Jurkat, Clone E6-1 (cell line): ENCODE measurements at places on chromosomes 13 and 19.

DNA sequence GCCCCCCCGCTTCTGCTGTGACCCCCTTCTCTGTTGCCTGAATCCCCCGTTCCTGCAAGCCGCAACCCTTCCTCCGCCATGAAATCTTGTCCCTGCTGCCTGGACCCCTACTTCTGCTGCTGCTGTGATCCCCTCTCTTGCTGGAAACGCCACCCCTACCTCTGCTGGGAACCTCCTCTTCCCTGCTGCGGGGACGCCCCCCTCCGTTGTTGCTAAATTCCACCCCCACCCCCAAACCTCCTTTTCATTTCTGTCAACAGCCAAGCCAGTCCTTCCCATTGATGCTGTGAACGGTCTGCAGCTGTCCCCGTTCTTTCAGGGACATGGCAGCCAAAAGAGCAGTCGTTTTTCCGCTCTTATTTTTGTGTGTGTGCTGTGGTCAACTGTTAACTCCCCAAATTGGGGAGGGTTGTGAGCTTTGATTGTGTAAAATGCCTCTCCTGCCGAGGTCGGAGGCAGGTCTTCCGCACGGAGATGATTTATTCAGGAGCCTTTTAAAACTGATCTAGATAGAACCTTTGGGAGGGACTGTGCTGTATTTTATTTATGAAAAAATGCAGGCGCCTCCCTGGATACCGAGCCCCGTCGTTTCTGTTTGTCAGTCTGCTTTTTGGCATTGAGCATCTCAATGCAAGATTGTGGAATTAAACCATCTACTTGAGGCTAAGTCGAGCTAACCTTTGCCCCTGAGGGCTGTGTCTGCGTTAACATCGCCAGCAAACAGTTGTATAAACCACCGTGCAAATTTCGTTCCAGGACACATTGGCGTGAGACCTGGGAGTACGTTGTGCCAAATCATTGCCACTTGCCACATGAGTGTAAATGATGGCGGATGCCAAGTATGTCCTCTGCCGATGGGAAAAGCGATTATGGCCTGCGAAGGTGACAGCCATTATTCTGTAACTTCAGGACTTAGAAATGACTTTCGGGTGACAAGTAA lies 27.9 kb upstream of the NDUFS7 start:
- no peak for DNase-seq

- no peak for DNase-seq
Measured at GRCh38 chr19:5137114-5137513, 168.2 kb downstream of the KDM4B start.

GRCh38 chr19:35115177-35115951 lies at the start of gene FXYD3:
Gene FXYD3 (plus strand): TSS chr19:35115823. CDS start chr19:35119377, 3,554 bp downstream.
- no peak for DNase-seq

- DNase-seq, result no peak
Measured at GRCh38 chr13:79810018-79810417, 329.1 kb downstream of the NDFIP2 start.

GRCh38 chr13:107351305-107351704 lies 783.4 kb upstream of the ARGLU1 start:
- DNase-seq, result no peak

GRCh38 chr19:6056282-6056741 lies 54.0 kb downstream of the RFX2 start:
- DNase-seq, result no peak

GRCh38 chr19:703651-704446 lies 4.9 kb upstream of the PALM start:
- DNase-seq, result peak; percentile 53

DNA sequence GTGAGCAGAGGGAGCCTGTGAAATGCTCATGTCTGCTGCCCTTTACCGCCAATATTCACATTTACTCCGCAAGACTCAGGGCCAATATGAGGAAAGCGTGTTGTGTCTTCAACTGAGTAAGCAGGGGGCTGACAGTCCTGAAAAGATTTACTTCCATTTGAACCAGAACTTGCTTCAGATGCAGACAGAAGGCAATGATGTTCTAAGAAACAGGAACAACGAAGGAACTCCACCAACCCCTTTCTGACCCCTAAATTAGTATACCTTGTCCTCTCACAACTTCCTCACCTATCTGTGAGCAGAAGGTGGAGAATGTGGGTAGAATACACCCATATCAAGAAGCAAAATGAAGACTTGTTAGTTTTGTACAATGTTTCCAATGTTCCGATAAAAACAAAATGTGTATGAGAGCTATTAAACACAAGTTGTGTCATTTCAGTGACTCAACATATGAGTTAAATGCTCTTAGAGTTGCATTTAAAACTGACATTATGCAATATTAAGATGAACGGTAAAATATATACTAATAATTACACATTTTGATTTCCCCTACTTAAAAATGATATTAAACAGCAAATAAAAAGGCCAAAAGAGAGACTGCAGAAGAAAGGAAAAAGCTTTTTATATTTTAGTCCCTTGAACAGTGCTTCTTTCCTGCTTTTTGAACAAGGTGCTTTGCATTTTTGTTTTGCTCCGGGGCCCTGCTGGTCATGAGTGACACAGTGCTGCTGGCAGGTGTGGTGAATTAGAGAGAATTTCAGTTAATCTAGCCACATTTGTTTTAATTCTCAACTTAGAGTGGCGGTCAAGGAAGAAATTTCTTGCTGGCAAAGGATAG lies 16.0 kb downstream of the TMEM272 start:
- no peak for DNase-seq

DNA sequence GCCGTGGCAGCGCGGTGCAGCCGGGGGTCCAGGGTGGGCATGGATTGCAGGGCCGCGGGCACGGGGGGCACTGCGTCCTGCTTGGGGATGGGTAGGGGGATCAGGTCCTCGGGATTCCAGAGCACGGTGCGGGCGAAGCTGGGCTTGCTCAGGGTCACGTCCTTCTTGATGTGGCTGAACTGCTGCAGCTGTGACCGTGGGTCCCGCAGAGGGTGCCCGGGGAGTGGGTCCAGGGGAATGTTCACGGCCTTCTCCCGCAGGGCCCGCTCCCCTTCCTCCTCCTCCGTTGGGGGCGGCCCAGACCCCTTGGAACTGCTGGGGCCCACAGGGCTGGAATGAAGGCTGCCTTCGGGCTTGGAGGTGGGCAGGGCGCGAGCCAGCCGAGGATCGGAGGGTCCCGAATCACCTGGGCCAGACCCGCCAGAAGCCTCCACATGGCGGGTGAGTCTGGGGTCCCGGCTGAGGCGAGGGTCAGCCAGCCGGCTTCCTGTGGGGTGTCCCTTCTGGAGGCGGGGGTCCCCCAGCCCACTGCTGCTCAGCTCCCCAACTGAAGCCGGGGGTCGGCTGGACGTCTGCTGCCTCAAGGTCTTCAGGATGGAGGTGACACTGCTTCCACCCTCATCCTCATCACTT lies 18.9 kb upstream of the TMEM160 start:
- DNase-seq, result no peak

DNA sequence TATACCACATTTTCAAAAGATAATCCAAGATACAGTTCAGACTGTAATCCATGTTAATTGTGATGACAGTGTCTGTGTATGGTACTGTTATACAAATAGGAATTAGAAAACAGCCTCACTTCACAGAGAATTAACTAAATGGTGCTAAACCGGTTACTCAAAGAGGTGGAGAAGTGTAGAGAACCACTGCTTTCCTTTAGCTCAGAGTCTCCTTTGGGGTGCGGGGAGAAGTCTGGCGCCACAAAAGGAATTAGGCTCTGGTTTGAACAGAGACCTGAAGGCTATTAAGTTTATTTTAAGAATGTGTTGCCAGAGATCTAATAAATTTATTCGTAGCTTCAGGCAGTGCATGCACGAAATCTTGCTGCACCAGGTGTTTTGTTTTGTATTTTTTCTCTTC lies 65.8 kb downstream of the FREM2 start:
- no peak for DNase-seq

- DNase-seq, result no peak
Measured at GRCh38 chr19:18297308-18297707, 15.9 kb upstream of the JUND start.

DNA sequence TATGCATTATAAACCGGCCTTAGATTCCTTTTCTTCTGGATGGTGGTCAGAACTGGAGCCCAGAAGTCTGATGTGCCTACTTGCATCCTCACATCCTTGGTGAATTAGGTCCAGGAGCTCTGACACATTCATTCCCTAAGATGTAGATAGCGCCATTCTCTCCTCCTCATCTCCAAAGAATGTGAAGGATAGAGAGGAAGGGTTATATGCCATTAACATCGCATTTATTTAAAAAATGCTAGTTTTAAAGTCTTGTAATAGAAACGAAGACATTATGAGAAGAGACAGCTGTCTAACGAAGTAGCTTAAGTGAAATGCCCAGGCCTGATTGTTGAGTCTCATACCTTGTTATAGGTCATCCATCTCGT lies 9.7 kb downstream of the MBNL2 start:
- DNase-seq, result no peak

DNA sequence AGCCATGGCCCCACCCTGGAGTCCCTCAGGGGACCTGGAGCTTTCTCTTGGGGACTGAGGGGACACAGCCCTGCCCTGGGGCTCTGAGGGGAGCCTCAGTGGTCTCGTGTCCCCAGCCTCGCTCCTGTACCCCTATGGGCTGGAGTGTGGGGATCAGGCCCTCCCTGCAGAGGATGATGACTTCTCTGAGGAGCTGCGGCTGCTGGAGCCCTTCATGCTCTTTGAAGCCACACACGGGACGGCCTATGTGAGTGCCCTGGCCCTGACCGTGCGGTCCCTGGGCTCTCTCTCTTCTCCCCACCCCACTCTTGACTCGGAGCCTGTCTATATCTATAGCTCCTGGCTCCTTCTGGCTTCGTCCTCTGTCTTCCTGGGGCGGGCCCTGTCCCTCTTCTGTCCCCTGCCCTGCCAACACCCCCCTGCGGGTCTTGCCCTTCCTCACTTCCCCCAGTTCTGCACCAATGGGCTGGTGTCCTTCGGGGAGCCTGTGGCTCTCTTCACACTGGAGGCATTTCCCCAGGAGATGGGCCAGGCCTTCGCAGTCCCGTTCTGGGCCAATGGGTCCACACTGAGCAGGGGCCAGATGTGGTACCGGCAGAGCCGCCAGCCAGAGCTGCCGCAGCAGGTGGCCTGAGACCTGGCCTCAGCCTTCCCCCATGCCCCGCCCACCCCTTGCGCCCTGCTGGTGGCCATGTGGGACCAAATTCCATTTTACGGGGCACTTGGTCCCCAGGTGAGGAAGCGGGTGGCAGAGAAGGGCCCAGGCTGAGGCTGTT lies 33.1 kb downstream of the HPN start:
- no peak for DNase-seq

- peak; percentile 28 for DNase-seq
Measured at GRCh38 chr19:43229315-43229714, 23.9 kb upstream of the PSG4 start.

GRCh38 chr19:4007836-4008539 lies 452 bp downstream of the PIAS4 start:
- no peak for DNase-seq

GRCh38 chr19:18321734-18322102 lies 1.2 kb downstream of the LSM4 start:
- DNase-seq, result peak; percentile 83

- DNase-seq, result no peak
Measured at GRCh38 chr19:33309826-33310225, 7.5 kb upstream of the CEBPA start.

DNA sequence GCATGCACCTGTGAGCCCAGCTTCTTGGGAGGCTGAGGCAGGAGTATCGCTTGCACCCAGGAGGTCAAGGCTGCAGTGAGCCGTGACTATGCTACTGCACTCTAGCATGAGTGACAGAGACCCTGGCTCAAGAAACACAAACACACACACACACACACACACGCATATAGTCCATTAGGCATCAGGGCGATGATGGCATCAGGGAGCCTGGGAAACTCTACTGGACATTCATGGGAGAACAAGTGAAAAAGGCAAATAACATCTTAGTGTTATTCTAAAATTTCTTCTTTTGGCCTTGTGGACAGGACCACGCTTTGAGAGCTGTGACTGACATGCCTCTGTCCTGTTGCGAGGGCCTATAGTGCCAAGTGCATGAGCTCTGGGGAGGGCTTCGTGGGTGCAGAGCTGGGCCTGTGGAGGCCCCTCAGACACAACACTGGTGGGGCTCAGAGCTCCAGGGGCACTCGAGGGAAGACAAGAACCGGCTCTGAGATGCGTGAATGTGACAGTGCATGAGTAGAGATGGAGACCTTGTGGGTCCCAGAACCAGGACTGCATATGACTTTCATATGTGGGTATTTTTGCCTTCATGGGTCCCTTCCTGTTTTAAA lies 8.0 kb upstream of the USF2 start:
- DNase-seq, result no peak
